ENCODE measurements at places on chromosomes 2 and 18. TPM values are rescaled to one million over a fixed set of nuclear protein-coding genes. Genes with fewer than 3 reads are reported as not detected.

Gene CFAP221
- polyA plus RNA-seq = 0.08 TPM

Gene PLCL1
- 0.20 TPM for polyA plus RNA-seq

Gene IFT172
- polyA plus RNA-seq = 27.5 TPM

Gene IL1F10
- polyA plus RNA-seq = 0.18 TPM

Gene KANSL1L
- 2.7 TPM for polyA plus RNA-seq

Gene CD8A
- polyA plus RNA-seq = 4.2 TPM

Gene TRABD2A
- 0.08 TPM for polyA plus RNA-seq

Gene SNORC
- polyA plus RNA-seq = 1.0 TPM
